Eye (tissue), 1 donor: ENCODE measurements at places on chromosomes 7 and 10.
A peak's percentile ranks its signal among the peaks of the same experiment; 100 is the strongest.

GRCh38 chr10:112990271-112990670 is 40.2 kb downstream of the TCF7L2 start:
- no peak for DNase-seq

- no peak for DNase-seq
These were observed 8.0 kb downstream of the HKDC1 start for GRCh38 chr10:69228151-69228550.

GRCh38 chr7:68216051-68216450 is 1219.4 kb downstream of the TYW1 start:
- peak; percentile 20 for DNase-seq

DNA sequence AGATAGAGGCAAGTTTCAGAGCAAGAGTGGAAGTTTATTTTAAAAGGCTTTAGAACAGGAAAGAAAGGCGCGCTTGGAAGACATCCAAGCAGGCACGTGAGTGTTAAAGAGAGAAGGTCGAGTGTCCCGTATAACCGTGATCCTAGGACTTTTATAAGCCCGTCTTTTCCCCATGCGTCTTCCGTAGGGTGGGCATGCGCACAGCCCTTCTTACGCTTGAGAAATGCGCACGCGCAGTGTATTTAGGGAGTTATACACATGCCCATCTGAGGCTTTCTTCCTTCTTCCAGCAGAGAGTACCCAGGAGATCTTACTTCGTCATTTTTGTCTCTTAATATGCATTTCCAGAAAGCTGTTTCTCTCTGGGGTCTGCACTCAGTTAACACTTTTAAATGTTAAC is 52.4 kb downstream of the CALD1 start:
- peak; percentile 43 for DNase-seq

- no peak for DNase-seq
These were observed 77.5 kb downstream of the HGF start for GRCh38 chr7:81692146-81692905.

- DNase-seq: peak; percentile 1
These were observed 19.3 kb upstream of the TRIM8 start for GRCh38 chr10:102624751-102625645.

- peak; percentile 76 for DNase-seq
These were observed 247.9 kb upstream of the PTN start for GRCh38 chr7:137591421-137591837.

- no peak for DNase-seq
These were observed 431.0 kb upstream of the MKI67 start for GRCh38 chr10:128557149-128557710.

DNA sequence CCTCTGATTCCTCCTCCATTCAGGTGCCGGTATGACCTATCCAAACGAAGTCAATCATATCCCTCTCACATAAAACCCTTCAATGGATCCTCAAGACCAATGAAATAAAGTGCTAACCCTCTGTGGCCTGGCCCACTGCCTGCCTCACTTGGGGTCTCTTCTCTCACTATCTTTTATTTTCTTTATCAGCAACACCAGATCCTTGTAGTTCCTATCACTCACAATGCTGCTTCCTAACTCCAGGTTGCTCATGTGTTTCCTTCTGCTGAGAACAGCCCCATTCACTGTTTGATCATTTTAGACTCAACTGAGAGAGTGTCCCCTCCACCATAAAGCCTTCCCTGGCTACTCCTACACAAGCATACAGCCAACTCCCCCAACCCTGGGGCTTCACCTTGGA is 180.6 kb downstream of the DOCK4 start:
- no peak for DNase-seq

DNA sequence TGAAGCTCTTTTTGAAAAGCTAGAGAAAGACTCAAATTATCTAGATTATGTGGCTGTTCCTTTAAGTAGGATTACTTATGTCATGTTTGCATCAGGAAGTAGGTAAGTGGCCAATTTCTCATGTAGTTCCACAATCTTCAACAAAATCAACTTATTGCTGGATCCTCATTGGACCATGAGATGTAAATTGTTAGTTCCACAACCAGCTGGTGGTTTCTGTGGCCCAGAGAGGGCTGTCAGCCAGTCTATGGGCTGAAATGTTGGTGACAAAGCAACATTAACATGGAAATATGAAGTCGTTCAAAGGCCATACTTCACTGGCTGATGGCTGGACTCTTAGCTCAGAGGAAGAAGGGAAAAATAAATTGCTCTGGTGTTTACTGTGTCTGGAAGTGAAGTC is 157.9 kb downstream of the PLXDC2 start:
- no peak for DNase-seq

DNA sequence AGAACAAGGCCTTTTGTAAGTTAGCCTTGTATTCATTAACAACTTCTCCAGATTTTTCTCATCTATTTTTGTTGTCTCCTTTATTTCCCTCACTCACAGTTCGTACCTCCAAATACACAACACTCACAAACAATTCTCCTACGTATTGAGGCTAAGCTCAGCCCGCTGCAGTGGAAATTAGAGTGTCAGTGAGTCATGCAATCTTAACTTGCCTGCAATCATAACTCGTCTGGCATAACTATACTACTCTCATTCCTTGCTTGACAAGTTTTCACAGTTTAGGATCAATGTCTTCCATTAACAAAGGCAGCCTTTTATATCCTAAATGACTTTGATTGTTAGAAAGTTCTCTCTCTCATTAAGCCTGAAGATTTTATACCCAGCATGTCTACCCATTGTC is 23.8 kb downstream of the TMEM196 start:
- DNase-seq: peak; percentile 44

DNA sequence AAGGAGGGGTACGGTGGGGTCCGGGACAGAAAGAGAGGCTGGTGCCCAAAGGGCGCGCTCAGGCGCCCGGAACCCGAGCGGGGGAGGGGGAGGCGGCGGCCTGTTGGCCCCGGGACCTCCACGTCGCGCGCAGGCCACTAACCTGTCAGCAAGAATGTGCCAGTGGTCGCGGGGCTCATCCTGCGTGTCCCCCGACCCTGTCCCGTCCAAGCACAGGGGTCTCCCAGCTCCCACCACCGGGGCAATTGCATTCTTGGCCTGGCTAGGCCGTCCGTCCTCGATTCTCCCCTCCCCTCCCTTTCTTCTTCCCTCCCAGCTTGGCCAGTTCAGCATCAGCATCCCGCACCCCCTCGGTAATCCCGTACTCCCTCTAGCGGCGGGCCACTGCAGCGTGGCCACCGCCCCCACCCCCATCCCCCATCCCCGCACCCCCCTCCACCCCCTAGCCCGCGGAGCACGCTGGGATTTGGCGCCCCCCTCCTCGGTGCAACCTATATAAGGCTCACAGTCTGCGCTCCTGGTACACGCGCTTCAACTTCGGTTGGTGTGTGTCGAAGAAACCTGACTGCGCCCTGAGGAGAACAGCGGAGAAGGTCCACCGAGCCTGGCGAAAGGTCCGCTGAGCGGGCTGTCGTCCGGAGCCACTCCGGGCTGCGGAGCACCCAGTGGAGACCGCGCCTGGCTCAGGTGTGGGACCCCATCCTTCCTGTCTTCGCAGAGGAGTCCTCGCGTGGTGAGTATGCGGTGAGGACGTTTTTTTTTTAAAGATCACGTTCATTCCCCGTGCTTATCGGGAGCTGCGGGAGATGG is at the start of gene SGCE:
Gene SGCE, minus strand, starts transcription at position 286 of the 810 bp plus-strand sequence. Its CDS starts 35 bp downstream, at position 251.
- peak; percentile 93 for DNase-seq

DNA sequence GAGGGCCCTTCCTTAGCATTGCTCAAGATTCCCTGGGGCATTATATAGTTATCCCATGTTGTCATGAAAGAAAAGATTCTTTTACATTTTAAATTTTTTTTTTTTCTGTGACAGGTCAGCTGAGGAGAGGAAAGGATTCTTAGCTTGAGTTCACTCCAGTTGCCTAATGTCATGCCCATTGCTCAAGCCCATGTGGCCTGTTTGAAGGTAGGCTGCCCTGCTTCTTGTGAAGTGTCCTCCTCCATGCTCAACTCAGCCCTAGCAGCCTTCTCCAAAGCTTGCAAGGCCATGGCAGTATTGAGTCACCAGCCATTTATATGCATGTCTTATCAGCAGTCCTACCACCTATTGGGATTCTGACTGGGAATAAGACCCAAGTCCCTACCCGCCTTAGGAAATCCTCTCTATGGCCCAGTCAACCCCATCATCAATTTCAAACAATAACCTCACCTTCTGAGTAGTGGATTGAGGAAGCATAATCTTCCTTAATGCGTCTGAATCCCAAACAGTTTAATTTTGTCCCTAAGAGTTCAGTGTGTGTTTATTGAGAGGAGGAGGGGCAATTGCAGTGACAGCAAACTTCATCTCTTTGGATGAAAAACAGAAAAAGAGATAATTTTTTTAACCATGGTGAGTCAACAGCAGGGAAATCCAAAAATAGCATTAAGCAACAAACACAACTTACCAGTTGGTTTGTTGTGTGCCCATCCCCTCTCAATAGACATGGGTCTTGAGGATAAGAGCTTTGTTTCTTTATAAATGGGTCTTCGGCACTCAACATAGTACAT is 38.6 kb upstream of the WASL start:
- no peak for DNase-seq

DNA sequence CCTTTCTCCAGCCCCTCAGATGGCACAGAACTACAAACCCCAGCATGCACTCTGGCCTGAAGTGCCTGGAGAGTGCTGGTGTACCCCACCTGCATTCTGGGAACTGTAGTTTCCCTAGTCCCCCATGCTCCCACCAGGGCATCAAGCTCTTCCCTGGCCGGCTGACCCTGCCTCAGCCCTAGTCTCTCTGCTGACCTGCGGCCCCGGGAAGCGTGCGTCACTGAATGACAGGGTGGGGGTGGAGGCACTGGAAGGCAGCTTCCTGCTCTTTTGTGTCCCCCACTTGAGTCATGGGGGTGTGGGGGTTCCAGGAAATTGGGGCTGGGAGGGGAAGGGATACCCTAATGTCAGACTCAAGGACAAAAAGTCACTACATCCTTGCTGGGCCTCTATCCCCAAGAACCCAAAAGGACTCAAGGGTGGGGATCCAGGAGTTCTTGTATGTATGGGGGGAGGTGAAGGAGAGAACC is 2.1 kb downstream of the NOS3 start:
- peak; percentile 90 for DNase-seq

DNA sequence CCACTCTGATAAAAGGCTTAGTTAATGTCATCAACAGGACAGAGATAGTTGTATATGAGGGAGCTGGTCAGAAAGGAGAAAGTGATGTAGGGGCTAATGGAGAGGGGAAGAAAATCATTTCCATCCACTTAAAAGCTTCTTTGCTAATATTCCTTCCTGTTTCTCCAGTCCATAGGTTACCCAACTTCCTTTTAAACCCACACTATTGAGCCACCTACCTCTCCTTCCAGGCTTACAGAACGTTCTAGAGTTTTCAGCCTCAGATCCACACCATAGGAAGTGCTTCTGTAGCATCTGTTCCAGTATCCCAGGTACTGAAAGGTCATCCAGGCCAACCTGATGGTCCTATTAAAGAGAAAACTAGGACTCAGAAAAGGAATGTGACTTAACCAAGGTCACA is 28.2 kb downstream of the STRIP2 start:
- no peak for DNase-seq

- no peak for DNase-seq
These were observed 137.0 kb downstream of the CNNM2 start for GRCh38 chr10:103055105-103055504.

GRCh38 chr7:32323712-32324111 is 166.5 kb downstream of the LSM5 start:
- no peak for DNase-seq

DNA sequence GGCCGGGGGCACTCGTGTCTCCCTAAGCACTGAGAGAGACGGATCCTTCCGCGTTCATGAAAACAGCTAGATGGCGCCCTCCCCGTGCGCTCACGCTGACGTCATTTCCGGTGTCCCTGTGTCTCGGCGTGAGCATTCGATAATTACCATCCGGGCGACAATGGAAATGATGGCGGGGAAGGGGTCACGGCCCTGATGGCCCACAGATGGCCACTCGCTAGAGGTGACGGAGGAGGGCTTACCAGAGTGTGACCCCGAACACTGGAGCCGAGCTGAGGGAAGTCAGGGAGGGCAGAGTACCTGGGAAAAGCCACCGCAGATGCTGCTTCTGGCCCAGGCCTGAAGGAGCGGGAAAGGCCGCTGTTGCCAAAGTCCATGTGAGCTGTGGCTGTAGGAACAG is 222.9 kb downstream of the TCERG1L start:
- no peak for DNase-seq

DNA sequence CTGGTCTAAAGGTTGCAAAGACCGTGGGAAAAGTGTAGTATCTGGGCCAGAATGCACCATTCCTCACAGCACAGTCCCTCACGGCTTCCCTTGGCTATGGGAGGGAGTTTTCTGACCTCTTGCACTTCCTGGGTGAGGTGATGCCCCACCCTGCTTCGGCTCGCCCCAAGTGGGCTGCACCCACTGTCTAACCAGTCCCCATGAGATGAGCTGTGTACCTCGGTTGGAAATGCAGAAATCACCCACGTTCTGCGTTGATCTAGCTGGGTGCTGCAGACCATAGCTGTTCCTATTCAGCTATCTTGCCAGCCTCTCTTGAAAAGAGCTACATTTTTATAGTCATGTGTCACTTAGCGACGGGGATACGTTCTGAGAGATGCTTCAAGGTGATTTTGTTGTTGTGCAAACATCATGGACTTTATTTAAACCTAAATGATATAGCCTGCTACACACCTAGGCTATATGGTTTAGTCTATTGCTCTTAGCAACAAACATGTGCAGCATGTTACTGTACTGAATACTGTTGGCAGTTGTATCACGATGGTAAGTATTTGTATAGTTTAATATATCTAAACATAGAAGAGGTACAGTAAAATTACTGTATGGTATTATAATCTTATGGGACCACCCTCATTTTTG is 120.0 kb downstream of the PPP1R9A start:
- no peak for DNase-seq

DNA sequence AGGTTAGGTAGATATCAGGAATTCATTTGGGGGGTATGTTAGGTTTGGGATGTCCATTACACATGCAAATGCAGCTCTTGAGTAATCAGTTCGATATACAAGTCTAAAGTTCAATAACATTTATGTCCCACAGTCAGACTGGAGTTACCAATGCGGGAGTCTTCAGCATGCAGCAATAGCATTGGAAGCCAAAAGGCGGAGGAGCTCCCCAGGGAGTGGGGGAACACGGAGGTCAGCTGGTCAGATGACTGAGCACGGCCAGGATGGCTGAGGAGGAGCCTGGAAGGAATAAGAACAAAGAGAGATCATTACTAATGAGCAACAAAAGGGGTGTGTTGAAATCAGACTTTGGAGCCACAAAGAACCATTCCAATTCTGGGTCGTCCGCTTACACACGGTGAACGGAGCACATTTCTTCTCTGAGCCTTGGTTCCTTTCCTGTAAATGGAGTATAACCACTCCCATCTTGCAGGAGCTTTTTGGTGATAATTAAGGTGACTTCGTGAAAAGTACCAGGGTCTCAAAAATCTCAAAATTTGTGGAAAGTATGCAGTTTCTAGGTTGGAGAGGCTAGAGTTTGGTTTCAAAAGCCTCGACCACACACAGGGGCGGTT is 478 bp upstream of the ZNF22 start:
- peak; percentile 94 for DNase-seq

GRCh38 chr10:118760265-118760664 is 5.5 kb upstream of the CACUL1 start:
- DNase-seq: no peak
